ENCODE measurements at places on chromosomes 7 and 10. TPM values are rescaled to one million over a fixed set of nuclear protein-coding genes. Genes with fewer than 3 reads are reported as not detected.

DNA sequence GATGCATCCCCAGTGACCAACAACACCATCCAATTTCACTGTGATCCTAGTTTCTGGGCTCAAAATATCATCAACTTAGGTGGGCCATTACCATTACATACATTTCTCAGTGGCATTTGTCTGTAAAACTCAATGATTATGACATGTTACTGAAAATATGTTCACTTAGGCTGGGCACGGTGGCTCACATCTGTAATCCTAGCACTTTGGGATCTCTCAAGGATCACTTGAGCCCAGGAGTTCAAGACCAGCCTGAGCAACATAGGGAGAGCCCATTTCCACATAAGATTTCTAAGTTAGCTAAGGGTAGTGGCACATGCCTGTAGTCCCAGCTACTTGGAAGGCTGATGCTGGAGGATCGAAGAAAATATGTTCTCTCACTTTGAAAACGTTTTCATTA lies 91.0 kb downstream of the TRIM24 start:
- DNase-seq = no peak
- no peak overlapping the region for H3K4me3 ChIP-seq
- peaks cover 42% of the 10 kb centered on the region for H3K36me3 ChIP-seq
- H3K27me3 ChIP-seq = no peaks in the 10 kb centered on the region

DNA sequence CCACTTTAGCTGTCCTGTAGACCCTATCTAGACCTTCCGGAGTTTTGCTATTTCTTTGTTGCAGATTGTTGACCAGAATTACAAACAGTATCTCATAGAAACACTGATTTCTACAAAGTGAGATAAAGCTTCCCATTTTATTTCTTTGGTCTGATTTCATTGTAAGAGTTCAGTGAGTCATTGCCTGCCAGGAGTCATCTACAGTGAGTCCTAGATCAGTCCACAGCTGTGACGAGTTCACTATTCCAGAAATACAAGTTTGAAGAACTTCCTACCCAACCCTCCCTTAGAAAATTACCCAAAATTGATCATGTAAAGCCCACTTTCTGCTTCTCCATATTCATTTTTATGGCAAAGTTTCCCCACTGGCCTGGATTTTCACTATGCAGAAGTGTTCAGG lies 905.5 kb downstream of the CNTNAP2 start:
- H3K36me3 ChIP-seq = no peaks in the 10 kb centered on the region
- DNase-seq = no peak

The VWA2 gene
- 0.05 TPM for total RNA-seq

GRCh38 chr7:115952832-115953231 lies 77.7 kb downstream of the TFEC start:
- no peaks in the 10 kb centered on the region for H3K4me1 ChIP-seq
- no peaks in the 10 kb centered on the region for H3K36me3 ChIP-seq
- DNase-seq = no peak
- H3K4me3 ChIP-seq = no peak overlapping the region
- no peak overlapping the region for H3K27ac ChIP-seq
- H3K27me3 ChIP-seq = no peaks in the 10 kb centered on the region

DNA sequence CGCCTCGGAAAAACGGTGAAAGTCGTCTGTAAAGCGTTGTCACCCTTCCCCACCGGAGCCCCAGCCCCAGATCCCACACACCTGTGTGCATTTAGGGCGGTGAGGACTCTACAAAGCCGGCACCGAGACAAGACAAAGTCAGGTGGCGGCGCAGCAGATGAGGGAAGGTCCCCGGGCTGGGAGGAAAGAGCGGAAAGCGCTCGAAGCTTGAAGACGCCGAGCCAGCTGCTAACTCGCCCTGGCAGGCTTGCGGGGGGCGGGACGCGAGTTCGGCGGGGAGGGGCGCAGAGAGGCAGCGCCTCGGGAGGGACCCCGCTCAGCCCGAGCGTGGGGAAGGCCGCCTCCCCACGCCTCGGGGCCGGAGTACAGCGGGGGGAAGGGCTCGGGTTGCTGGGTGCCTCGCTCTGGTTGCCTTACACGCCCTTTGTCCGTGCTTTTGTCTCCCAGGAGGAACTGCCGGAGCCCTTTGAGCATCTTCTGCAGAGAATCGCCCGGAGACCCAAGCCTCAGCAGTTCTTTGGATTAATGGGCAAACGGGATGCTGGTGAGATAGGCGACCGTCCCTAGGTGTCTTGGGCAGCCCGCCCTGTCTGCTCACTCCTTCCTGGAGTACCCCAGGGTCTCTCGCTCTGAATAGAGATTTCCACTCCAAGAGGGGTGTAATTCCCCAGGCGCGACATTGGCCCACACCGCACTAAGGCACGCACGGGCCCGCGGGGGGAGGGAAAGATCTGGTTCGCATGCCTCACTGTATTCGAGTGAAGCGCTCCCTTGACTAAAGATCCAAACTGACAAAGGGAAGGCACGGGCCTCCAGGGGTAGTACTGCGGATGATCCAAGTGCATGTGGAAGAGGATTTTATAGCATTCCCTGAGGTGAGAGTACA lies 1.6 kb downstream of the TAC1 start:
- H3K4me1 ChIP-seq = peaks cover 7% of the 10 kb centered on the region
- H3K27me3 ChIP-seq = no peaks in the 10 kb centered on the region
- H3K4me3 ChIP-seq = no peak overlapping the region
- DNase-seq = no peak

DNA sequence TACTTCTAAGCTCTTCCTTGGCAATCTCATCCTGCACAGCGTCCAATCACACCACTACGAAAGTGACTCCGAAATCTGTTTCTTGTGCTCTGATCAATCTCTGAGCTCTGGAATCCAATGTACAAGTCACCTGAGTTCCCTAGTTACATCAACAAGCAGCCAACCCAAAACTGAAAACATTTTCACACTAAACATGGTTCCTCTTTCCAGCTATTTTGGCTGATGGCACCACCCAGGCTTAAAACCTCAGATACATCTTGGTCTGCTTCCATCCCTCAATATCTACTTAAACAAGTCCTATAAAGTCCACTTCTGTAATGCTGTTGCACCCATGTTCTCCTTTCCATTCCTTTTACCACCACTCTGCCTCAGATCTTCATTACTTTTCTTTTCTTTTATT lies 3.6 kb downstream of the BLOC1S2 start:
- H3K36me3 ChIP-seq = peaks cover 26% of the 10 kb centered on the region
- no peak overlapping the region for H3K4me3 ChIP-seq
- H3K27ac ChIP-seq = no peak overlapping the region
- peaks cover 6% of the 10 kb centered on the region for H3K4me1 ChIP-seq
- H3K27me3 ChIP-seq = no peaks in the 10 kb centered on the region

The SPDYE11 gene
- total RNA-seq = not detected

The CTAGE8 gene
- total RNA-seq = 0.92 TPM
